ENCODE measurements at places on chromosomes 1 and 21.
A peak's percentile ranks its signal among the peaks of the same experiment; 100 is the strongest.

DNA sequence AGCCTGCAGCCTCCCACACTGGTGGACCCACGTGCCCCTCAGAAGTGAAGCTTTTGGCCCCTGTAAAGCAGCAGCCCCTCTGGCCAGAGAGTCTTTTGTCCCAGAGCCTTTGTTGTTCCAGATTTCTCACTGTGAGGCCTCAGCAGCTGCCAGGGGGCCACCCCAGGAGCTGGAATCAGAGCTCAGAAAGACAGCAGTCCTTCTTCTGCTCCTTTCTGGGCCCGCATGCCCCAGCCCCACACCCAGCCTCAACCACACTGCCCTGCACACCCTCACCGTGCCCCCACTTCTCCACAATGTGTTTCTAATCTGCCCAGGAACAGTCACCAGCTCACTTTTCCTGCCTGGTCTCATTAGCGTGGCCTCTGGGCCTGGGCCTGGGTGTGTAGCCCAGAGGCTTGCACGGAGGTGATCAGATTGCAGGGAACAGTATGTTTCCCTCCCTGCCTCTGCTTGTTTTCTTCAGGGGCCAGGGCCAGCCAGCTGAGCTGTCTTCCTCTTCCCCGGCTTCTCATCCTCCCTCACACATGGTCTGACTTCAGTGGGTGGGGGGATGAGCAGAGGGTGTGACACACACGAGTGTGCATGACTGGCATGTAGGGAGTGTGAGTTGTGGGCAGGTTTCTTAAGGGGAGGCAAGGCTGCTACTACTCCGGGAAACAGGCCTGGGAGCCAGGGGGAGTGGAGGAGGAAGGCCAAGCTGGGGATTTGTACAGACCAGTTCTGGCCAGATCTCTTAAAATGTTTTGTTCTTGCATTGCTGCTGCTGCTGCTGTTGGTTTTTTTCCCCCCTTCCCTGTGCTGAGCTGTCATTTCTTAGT, 82.5 kb upstream of the ZNF648 start:
- peak; percentile 94 for DNase-seq

- no peak for DNase-seq
Measured at GRCh38 chr1:9324246-9325096, 31.8 kb downstream of the SPSB1 start.

DNA sequence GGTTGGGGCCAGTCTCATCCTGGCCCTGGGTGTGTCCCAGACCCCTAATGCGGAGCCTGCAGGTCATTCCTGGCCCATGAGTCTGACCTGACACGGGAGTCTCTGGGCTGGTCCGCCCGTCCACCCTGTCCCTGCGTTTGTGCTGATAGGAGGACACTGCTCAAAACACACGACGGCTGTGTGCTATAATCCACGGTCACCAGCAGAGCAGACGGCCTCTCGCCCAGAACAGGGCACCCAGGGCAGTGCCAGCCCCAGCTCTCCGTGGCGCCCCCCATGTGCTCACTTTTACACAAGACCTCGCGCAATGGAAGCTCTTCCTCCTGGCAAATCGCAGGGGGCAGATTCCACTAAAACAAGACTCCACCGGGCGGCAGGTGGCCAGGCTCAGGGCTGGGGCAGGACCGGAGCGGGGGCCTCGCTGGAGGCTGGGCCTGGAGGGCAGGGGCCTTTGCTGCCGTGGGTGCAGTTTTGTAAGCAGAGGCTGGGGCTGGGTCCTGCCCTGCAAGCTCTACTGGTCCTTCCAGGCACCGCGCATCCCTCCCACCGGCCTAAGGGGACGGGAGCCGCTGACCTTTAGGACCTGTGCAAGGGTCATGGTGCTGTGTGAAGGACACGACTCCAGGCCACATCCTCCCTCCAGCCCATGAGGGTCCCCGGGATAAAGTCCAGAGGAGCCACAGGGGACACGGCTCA, 10.6 kb upstream of the SLC19A1 start:
- no peak for DNase-seq

GRCh38 chr1:228058949-228059633, 23.4 kb upstream of the ARF1 start:
- DNase-seq = no peak

GRCh38 chr1:155192346-155193274, 15.1 kb downstream of the THBS3 start:
- peak; percentile 50 for DNase-seq

- DNase-seq = peak; percentile 34
Measured at GRCh38 chr1:34822202-34822601, 29.4 kb downstream of the GJA4 start.

GRCh38 chr21:32844653-32845436, 73.3 kb upstream of the PAXBP1 start:
- DNase-seq = peak; percentile 83

- no peak for DNase-seq
Measured at GRCh38 chr1:18283601-18284385, 176.2 kb downstream of the IGSF21 start.

DNA sequence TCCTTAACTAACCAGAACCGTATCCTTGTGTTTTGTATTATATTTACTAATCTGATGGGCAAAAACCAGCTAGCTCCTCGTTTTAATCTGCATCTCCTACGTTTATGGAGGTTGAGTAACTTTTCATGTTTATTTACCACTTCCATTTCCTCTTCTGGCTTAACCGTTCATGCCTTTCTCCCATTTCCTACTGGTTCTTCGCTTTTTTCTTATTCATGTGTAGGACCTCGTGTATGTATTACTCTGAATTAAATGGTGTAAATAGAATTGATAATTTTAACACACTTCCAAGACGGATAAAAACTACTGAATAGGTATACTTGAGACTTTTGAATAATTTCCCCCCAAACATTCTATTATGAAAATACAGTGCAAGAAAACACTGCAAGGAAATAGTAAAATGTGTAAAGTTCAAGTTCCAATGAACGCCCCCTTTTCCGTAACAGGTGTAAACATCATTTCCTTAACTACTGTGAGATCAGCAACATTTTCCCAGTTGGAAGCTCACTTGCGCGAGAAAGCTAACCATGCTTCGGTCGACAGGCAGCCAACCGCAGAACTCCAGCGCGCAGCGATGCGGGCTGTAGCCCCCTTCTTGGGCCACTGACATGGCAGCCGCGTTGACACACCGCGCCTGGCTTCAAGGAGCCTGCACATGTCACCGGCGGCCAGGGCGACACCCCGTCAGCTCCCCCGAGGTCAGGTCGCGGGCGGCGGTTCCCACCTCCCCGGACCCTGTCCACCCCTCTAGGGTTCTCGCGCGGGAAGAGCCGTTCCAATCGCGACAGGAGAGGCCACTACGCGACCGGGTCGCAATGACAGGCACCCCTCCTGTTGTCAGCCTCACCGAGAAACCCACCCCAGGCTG, 816 bp downstream of the EDEM3 start:
- DNase-seq = peak; percentile 73

DNA sequence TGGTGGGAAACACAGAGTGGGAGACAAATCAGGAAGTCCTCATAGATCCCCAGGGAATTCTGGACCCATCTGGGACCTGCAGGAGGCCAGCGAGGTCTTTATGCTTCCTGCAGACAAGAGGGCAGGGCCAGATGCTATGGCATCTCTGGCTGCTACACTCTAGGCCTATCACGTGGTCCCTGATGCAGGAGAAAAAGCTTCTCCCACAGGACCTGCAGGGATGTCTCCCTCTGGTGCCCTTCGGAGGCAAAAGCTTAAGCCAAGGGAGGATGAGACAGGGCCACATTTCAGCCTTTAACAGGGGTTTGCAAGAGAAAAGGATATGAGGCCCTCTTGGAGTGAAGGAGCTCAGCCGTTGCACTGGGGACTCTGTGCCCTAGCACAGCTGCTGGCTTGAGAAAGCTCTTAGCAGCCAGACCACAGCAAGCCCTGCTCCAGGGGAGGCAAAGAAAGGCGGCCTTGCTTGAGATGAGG, 243.0 kb downstream of the C1orf94 start:
- DNase-seq = peak; percentile 1

GRCh38 chr1:20358761-20359263, 68.1 kb downstream of the VWA5B1 start:
- DNase-seq = no peak

DNA sequence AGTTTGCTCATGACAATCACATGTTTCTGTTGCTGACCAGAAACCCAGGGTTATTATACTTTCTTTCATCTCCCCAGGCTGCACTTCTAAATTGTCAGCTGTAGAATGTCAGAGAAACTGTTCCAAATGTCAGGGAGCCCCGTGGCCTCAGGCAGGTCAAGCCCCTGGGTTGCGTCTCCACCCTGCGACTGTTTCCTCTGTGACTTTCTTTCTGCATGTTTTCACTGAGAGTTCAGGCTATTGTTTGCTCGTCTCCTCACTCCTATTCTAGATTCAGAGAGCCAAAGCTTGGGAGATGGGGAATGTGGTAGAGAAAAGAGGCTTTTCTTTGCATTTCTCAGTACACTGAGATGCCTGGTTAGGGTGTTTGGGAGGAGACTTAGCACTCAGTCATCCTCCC, 97.4 kb downstream of the CENPF start:
- DNase-seq = no peak

GRCh38 chr21:14646893-14647292, 100.8 kb upstream of the SAMSN1 start:
- DNase-seq = no peak

- no peak for DNase-seq
Measured at GRCh38 chr21:15874615-15875014, 144.8 kb downstream of the USP25 start.

DNA sequence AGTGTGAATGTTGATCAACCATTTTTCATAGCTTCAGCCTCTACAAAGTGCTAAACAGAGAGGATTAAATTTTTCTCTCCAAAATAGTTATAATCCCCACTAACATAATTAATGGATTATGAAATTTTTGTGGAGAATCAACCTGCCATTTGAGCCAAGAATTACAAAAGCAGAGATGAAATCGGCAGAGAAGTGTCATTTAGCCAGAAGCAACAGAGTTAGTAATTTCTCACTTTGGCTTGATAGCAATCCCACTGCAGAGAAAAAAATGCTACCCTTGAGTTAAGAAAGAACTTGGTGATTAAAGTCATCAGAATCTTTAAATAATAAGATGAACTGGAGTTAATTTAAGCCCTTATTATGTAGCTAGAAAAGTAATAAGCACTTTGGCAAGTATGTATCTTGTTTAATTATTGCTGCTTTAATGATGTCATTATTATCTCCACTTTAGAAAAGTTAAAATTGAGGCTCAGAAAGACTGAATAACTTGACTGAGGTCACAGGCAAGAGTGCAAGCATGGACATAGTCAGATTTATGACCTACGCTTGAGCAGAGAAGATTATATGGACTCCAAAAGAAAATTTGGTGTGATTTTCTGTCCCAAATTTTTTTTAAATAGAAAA, 37.3 kb downstream of the RGS4 start:
- DNase-seq = no peak

DNA sequence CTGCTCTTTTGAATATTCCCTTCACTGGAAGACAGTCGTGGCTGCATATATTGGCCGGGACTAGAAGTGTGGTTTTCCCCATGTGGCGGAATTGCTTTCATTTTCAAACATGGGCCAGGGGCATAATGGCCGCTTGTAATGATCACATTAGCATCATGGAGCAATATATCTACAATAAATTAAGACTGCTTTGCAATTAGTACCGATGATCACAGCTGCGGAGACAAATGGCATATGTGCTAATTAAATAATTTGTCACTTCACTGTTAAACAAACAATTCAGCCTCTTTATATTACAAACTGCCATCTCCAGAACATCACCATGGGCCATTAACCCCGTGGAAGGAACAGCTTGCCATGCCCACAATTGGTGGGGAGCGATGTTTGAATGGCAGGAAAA, 68.2 kb upstream of the OLIG2 start:
- DNase-seq = no peak

DNA sequence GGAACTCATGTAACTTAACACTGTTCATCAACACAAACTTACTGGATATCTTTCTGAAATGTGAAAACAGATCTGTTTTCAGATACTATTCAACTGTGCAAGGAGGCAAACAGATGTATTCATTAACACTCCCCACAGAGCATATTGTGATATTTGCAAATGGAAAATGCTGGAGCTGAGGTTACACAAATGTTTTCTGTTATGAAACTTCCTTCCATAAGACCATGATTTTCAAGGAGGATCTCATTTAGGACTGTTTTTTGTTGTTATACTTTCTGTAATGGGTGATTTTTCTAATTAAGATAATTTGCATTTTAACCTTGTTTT, 56.1 kb downstream of the GABPA start:
- no peak for DNase-seq

- DNase-seq = no peak
Measured at GRCh38 chr1:41359211-41360073, 1.8 kb upstream of the FOXO6 start.

DNA sequence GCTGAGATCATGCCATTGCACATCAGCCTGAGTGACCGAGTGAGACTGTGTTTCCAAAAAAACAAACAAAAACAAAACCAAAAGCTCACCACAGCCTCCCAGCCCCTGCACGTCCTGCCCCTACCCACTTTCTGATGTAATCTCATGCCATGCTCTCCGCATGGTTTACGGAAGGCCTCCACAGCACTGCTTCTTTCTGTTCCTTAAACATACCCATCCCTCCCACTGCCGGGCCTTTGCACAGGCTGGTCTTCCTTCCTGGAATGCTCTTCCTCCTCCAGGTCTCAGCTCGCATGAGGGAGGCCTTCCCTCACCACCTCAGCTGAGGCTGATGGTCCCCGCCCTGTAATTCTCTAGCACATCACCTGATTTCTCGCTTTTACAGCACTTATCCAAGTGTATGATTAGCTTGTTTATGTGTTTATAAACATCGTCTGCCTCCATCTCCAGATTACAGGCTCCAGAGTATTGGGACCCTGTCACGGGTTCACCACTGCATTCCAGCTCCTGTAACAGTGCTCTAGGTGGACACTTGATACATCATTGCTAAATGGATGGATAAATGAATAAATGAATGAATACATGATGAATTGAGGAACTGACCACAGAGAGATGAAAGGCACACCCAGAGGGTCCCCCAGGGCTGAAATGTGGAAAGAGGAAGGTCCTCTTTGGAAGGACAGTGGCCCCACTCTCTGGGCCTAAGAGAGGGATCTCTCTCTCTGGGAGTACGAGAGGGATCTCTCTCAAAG, 22.1 kb downstream of the TCEA3 start:
- DNase-seq = peak; percentile 89

- DNase-seq = no peak
Measured at GRCh38 chr1:18134324-18135046, 26.9 kb downstream of the IGSF21 start.

- no peak for DNase-seq
Measured at GRCh38 chr1:81702079-81702715, 98.5 kb upstream of the ADGRL2 start.

- peak; percentile 28 for DNase-seq
Measured at GRCh38 chr1:161131523-161132409, 701 bp downstream of the DEDD start.

- DNase-seq = no peak
Measured at GRCh38 chr1:47821760-47822159, 175.4 kb downstream of the TRABD2B start.

GRCh38 chr1:172180501-172181285, 239.8 kb upstream of the C1orf105 start:
- DNase-seq = no peak

- peak; percentile 40 for DNase-seq
Measured at GRCh38 chr1:109917051-109917767, 6.6 kb downstream of the CSF1 start.

GRCh38 chr1:185498207-185498606, 181.2 kb upstream of the IVNS1ABP start:
- DNase-seq = no peak
